ENCODE measurements at places on chromosomes 2 and 18.

GRCh38 chr18:56188529-56189275 lies 449.7 kb downstream of the TXNL1 start:
- no peak for DNase-seq

GRCh38 chr2:179479947-179480346 lies 215.3 kb upstream of the SESTD1 start:
- DNase-seq, result no peak

DNA sequence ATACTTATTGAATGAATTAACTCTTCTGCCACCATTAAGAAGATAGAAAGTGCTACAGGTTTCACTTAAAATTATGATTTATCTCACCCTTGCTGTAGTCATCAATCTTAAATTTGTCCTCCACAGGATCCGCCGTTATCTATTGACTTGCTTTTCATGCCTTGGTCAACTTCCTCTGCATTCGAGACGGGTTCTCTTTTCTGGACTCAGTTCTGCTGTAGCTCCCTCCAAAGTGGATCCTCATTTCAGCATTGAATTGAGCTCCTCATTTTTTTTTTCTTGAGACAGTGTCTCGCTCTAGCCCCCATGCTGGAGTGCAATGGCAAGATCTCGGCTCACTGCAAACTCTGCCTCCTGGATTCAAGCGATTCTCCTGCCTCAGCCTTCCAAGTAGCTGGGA lies 27.6 kb downstream of the INPP5D start:
- no peak for DNase-seq

DNA sequence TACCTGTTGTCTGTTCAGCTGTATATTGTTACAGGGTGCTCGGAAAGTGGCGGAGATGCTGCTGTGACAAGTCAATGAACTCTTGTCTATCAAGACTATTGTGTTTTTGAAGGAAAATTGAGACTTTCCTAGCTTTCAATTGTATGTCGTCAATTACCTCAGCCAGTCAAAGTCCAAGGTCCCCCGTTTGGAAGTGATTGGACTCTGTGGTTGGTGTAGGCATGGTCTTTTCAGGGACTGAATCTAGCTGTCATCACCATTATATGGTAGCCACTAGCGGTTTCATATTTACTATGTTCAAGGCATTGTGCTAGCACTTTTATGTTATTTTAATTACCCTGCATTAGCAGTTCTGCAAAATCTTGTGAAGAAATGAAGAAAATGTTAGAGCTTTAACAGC lies 54.9 kb downstream of the XRCC5 start:
- DNase-seq, result no peak

DNA sequence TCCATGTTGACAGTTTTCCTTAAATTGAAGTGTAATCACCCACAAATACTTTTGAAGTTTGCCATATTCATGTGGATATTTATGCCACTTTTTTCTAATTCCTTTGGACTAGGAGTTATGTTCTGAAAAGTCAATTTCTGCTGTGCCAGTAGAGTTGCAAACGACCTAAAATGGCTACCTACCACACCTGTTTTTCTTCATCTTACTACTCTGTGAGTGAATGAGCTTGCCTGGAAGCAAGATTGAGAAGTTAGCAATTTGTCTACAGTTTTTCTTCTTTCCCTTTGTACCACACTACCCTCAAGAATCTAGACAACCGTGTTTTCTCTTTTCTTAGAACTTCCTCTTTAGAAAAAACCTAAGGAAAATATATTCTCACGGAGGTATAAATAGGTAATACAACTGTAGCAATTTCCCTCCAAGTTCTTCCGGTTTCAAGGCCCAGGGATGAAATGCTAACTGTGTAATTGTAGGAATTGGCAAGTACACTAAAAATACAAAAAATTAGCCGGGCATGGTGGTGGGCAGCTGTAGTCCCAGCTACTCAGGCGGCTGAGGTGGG lies 7.3 kb upstream of the SLC39A10 start:
- no peak for DNase-seq

GRCh38 chr18:54983041-54983686 lies 23.9 kb upstream of the CCDC68 start:
- no peak for DNase-seq

DNA sequence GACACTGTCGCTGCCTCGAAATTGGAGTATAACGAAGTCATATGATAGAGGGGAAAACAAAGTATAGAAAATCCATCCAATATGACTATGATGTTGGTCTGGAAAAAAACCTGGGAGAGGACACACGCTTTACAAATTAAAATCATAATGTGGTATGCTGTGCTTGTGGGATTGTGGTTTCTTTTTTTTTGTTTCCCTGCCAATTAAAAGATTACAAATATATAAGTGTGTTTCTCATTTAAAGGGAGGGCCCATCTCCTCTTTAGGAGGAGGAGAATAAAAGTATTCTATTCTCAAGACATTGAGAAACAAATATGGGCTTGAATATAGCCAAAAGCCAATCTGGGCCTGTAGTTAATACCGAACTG lies 86.6 kb downstream of the EPHA4 start:
- no peak for DNase-seq

Data from activated T-cell treated with anti-CD3 and anti-CD28 coated beads, Interleukin-2, amount 50 U/mL, for 48 hours (primary cell).